ENCODE measurements at places on chromosomes 11 and 22.

- DNase-seq, result peak; percentile 95
Observed at GRCh38 chr11:3160252-3161031, 4.7 kb downstream of the OSBPL5 start.

GRCh38 chr11:22221143-22221542, 28.3 kb downstream of the ANO5 start:
- no peak for DNase-seq

- peak; percentile 15 for DNase-seq
Observed at GRCh38 chr11:70471254-70471653, 72.9 kb downstream of the CTTN start.

GRCh38 chr11:2137202-2138067, 1.8 kb downstream of the IGF2 start:
- DNase-seq, result peak; percentile 89

GRCh38 chr22:44608597-44609399, 93.2 kb upstream of the PRR5 start:
- DNase-seq, result peak; percentile 72

DNA sequence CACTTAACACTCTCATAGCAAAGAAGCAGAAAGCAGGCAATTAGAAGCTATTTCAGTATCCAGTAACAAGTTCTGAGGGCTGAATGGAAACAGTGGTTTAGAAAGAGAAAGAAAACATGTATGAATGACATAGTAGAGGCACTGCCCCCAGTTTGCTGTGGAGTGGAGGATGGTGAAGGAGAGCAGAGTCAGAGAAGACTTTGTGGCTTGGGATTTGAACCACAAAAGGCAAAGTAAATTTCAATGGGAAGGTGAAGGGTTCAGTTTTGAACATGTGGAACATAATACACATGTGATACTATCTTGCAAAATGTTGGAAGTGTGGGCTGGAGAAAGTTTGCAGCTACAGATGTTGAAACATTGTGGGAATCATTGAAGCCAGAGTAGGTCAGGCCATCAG, 81.4 kb downstream of the SNX19 start:
- DNase-seq, result no peak

GRCh38 chr22:38345782-38346181, 28.5 kb upstream of the CSNK1E start:
- no peak for DNase-seq

- no peak for DNase-seq
Observed at GRCh38 chr11:120562806-120563425, 51.4 kb downstream of the GRIK4 start.

GRCh38 chr11:12016246-12016645, 7.8 kb upstream of the DKK3 start:
- DNase-seq, result no peak

GRCh38 chr22:43308060-43308830, 34.9 kb downstream of the SCUBE1 start:
- DNase-seq, result no peak

DNA sequence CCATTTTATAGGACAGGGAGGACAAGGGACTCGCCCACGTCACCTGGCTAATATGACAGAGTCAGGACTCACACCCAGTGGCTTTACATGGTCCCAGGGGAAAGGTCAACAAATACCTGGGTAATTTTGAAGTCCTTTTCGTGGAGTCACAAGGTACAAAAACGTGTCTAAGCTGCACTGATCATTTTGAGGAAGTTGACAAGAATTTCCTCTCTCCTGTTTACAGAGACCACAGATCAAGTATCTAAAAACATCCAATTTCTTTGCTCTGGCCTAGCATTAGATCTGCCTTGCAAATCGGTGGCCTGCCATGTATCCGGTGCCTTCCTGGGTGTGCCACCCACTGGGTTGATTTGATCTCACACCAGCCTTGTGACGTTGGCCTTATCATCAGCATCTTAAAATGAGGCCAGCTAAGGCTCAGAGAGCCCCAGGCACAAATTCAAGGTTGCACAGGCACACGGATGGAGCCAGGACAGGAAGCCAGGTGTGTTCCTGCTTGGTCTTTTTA, 17.6 kb downstream of the GDPD5 start:
- DNase-seq, result no peak

- no peak for DNase-seq
Observed at GRCh38 chr11:61110255-61111049, 8.2 kb downstream of the CD5 start.

- DNase-seq, result no peak
Observed at GRCh38 chr22:38966380-38966702, 8.9 kb downstream of the APOBEC3A start.

DNA sequence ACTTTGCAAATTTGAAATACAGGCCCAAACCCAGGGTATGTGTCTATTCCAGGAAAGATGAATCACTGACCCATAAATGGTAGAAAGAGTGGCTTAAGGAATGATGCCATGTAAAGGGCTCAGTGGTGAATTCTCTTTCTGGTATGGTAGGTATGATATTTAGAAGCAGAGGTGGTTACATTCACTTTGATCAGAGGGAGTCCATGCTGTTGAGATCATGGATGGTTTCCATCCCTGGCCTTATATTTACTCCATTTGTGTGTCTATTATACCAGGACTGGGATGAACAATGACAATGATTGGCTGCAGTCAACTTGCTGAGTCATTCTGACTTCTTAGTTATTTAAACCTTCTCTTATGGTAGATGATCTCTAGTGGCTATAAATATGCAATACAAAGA, 419.8 kb upstream of the LRRC4C start:
- no peak for DNase-seq

GRCh38 chr11:66325263-66325671, 8.4 kb upstream of the CD248 start:
- DNase-seq, result no peak

DNA sequence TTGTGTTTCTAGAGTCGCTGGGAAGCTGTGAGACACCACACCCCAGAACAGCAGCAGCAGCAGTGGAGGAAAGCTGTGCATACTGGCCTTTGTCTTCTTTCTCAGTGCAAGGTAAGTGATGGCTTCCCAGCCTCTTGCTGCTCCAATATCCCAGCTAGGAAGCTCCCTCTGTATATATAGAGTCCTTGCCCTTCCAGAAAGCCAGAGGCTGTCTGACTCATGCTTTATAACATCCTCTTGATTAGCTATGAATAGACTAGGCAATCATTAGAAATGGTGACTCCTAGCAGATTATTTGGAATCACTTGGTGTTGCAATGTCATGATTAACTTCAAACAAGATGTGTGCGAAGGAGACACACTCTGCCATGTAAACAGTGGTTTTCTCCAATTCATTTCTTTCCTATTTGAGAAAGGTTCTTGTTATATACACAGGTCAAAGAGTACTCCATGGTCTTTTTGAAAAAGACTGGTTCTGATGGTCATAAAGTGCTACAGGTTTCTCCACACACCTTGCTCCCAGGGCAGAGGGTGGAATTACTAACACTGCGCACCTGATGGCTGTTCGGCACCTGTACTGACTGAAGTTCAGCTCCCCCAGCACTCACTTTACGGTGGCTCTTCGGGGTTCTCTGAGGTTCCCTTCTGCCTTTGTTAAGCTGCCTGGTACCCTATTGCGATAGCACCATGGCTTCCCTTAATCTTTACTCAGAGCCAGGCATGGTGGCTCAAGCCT, at the start of gene MMP1:
TSS of gene MMP1 (minus strand) at position 149 of the 735 bp plus-strand sequence. CDS start at position 81, 68 bp downstream.
- DNase-seq, result no peak

DNA sequence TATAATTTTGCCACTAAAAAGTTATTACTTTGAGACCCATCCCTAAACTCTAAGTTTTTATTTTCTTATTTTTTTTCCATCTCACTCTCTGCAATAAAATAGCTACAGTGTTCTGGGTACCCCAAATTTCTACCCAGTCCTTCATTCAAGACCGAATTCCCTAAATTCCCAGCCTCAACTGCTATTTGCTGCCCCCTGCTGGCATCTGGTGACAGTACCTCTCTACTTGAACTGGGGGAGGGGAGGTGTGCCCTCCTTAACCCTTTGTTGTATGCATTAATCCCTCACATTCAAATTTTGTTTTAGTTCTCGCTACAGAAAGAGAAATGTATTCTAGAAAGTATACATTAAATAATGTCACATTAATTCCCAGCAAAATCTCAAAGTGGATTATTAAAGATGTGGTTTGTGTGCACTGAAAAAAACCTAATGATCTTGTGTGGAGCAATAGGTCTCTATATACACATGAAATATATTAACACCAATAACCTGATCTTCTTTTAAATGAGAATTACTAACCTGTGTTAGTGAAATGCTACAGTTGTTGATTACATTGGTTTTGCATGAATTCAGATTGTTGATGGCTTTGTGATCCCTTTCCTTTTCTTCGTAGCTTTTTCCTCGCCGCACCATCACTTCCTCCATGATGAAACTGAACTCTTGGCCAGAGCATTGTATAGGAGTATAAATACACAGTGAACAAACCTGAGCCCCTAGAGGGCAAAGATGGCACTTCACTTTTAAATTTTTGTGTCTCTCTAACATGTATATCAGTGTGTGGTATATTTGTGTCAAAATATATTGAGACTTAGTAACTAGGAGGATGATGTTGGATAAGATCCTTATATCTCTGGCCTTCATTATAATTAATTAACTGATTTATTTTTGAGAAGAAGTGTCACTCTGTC, 590.0 kb downstream of the METTL15 start:
- DNase-seq, result peak; percentile 32

DNA sequence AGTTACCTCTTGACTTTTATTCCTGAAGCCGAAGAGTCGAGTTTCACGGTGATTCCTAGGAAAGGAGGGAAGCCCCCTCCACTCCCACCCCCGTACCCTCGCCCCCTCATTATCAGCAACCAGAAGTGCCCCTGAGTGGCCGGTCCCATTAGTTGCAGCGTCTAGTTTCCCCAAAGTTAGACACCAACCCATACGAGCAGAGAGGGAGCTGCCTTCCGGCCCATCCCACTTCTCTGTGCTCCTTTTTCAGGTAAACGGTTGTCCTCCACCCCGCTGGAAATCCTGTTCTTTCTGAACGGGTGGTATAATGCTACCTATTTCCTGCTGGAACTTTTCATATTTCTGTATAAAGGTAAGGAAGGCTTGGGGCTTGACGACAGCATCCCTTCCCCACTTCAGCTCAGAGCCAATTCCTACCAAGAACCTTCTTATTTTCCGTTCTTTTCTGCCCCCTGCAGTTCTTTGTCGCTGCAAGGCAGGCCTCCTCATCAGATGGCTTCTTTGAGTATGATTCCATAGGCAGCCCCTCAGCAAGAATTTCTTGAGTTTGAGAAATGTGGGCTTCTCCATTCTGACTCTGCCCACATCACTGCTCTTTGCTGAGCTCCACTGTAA, 701 bp downstream of the TMEM216 start:
- DNase-seq, result no peak

DNA sequence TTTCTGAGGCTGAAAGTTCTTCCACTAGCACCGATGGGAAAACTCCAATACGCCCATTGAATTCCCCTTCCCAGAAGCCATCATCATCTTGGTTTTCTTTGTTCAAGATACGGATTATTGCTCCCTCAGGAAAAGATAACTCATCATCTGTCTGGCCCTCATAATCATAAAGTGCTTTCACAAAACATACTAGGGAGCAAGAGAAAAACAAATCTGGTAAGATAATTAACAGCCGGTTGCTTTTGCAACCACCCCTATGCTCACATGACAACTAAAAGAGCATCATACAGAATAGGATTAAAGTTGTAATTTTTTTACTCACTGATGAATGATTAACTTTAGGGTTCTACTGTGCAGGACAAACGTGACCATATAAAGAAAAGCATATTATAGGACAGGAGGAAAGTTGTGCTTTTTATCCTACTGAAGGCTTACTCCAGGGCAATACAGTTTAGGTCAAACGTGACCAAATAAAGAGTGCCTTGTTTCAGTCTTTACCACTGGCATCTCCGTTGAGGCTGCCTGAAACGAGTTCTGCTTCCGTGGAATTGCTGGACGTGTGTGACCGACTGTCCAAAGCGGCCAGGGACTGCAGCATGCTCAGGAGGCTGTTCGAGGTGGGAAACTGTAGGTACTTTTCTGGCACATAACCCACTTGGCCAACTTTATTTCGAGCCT, 28.6 kb downstream of the ATG16L2 start:
- no peak for DNase-seq

DNA sequence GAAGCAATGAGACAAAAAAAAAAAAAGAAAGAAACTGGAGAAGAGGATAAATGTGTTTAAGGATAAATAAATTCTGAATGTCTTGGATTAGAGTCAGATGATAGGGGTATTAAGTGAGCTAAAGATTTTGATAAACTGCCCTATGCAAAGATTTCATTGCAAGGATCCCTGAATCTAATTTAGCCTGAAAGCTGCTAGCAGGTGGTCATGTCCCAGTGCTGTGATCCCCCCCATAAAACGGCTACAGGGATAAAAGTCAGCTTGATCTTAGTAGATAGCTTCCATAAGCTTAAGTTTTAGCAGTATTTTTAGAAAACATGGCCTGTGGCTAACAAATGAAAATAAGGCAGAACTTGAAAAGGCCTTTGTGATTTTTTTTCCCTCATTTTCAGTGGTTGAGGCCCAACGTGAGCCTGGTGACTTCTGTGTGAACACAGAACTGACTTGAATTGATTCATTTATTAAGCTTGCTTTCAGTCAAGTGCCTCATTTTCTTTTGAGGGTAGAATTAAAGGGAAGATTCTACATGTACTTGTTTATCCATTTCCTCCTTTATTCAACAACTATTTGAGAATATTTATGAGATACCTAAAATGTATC, 44.5 kb downstream of the CD44 start:
- DNase-seq, result peak; percentile 80

DNA sequence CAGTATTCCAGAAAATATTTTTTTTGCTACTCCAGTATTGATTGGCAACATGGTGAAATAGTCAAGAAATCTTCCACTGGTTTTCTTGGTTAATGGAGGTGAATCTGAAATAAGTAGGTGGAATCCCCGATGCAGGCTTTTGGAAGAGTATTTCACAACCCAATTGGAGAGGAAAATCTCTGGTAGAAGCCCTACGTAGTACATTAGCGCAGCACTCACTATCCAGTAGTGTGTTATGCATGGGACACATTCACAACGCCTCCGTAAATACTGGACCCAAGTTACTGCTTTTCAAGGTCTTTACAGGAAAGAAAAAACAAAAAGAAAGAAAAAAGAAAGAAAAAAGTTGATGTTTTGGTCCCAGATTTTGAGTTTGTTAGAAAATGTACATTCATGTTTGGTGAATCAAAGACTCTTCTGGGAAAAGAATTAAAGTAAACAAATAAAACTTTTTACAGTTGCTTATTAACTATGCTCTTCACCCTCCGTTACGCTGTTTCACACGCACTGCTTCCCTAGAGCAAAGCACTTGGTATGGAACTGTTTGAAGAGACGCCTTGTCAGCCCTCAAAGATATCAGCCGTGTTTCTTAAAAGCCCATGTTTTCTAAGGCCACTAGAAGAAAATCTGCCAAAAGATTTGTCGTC, 170.4 kb upstream of the CTSC start:
- DNase-seq, result no peak

GRCh38 chr11:30860146-30860545, 274.0 kb upstream of the MPPED2 start:
- DNase-seq, result no peak

GRCh38 chr22:32660292-32660691, 141.2 kb upstream of the TIMP3 start:
- DNase-seq, result peak; percentile 72

DNA sequence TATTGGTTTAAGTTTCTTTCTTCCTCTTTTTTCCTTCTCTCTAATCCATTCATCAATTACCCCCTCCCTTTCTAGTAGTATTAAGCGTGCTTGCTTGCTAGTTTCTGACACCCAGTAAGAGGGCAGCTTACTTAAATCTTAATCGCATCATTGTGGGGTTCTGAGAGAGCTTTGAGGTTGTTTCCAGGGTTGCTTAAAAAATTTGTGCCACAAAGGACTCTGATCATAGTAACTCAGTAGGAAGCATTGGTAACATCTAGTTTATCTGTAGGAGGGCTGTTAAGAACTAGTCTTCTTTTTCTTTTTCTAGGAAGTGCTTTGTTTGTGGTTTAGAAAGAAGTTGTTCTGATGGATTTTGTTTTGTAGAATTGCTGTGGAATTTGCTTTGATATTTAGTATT, 45.3 kb downstream of the TMEM135 start:
- no peak for DNase-seq

GRCh38 chr11:16070573-16070972, 285.8 kb downstream of the SOX6 start:
- no peak for DNase-seq
